ENCODE measurements at places on chromosomes 2 and 18.

DNA sequence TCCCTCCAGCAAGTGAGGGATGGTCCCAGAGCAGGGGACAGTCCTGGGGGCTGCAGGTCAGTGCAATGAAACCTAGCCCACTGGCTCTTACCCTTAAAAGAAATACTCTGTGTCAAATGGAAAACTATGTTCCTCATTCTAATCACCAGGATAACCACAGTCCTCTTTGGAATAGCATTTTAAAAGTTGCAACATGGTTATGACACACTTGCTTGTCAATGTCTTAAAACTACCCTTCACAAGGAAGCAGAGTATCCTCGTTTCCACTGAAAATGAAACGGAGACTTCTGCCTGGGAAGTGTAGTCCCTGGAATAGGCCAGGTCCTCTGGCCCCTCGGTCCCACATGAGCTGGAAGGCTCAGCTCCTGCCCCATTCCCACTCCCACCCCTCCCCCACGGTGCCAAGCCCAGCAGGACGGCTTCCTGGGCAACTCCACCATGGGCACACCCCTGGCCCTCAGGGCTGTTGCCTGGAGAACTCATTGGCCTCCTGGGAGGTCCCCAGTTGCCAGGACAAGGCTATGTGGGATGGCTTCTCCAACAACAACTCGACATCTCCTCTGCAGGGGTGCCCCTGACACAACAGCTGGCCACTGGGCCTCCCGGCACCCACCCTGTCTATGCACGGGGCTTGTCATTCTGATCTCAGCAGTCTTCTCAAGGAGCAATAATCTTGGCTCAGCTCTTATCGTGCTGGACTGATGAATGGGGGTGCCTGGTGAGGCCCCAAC lies 38.3 kb upstream of the ST3GAL5 start:
- DNase-seq = no peak

GRCh38 chr2:239132156-239132709 lies 268.6 kb downstream of the HDAC4 start:
- DNase-seq = no peak

GRCh38 chr2:105338020-105338385 lies 663 bp downstream of the C2orf49 start:
- DNase-seq = no peak

- DNase-seq = no peak
Observed at GRCh38 chr2:12607971-12608370, 108.8 kb upstream of the TRIB2 start.

GRCh38 chr2:171972329-171972982 lies 27.3 kb upstream of the METAP1D start:
- no peak for DNase-seq

DNA sequence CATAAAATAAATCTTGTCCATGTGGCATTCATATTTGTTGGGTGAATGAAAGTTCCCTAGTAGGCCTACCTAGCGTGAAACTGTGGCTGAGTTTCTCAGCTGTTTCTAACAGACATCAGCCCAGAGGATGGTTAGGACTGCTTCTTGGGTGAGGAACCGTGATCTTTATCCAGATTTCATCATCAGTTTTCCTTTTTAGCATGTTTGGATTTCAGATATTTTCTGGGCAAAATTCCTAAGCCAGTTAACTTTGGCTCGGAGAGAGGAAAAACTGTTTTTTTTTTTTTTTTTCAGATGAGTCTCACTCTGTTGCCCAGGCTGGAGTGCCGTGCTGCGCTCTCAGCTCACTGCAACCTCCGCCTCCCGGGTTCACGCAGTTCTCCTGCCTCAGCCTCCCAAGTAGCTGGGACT lies 53.5 kb downstream of the DGKD start:
- DNase-seq = no peak

- DNase-seq = no peak
Observed at GRCh38 chr2:66701251-66701650, 266.3 kb downstream of the MEIS1 start.

GRCh38 chr2:197247083-197247482 lies 63.5 kb downstream of the ANKRD44 start:
- DNase-seq = no peak

DNA sequence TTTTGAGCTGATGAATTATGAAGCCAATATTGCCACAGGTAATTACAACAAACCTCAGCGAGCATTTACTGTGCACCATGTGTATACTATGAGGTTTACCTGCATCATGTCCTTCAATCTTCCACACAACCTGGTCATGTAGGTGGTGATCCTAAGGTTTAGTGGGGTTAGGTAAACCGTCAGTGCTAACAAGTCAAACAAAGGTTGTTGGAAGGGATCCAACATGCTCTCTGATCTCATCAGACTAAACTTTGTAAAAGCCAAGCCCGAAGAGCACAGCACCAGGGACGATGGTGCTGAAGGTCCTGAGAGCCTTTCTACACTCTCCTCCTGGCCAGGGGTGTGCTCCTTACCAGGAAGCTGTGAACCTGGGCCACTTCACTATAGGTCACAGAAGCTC lies 29.4 kb downstream of the SH3YL1 start:
- no peak for DNase-seq

DNA sequence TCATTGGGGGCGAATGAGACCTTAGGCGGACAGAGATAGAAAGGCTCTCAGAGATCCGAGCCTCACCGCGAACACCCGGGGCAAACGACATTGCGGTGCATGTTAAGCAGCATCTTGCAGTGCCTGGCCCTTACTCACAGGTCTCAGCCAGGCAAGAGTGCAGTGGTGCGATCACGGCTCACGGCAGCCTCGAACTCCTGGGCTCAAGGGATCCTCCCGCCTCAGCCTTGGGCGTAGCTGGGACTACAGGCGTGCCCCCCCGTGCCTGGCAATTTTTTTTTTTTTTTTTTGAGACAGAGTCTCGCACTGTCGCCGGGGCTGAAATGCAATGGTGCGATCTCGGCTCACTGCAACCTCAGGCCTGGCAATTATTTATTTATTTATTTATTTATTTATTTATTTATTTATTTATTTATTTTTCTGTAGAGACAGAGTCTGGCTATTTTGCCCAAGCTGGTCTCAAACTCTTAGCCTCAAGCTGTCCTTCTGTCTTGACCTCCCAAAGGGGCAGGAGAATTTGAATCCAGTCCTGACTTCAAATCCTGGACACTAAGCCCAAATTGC lies 1.3 kb downstream of the LAMA3 start:
- no peak for DNase-seq

DNA sequence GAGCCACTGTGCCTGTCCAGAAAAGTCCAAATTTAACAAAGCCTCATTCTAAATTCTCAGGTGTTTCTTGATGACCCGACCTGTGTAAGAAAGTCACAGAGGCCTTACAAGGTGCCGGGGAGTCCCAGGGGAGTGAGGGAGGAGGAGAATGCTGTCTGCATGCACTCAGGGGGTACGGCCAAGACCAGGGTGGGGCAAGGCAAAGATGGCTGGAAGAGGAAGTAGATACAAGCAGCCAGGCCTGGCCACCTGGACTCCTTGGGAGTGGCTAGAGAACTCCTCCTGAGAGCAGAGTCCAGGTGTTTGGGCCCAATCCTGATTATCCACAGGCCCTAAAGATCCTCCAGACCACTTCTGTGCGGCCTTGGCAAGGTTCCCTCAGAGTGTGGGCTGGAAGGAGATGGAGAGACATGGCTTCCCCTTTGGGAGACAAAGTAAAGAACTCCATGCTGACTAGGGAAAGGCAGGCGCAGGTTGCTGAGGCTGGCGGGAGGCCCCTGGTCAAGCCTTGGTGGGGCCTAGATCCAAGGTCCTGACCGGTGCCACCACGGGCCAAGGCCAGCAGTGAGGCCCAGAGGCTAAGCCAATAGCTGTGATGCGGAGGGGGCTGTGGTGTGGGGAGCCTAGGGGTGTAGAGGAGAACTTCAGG lies 74.7 kb downstream of the COPS8 start:
- no peak for DNase-seq

GRCh38 chr18:3857544-3857943 lies 407.6 kb downstream of the TGIF1 start:
- DNase-seq = no peak

DNA sequence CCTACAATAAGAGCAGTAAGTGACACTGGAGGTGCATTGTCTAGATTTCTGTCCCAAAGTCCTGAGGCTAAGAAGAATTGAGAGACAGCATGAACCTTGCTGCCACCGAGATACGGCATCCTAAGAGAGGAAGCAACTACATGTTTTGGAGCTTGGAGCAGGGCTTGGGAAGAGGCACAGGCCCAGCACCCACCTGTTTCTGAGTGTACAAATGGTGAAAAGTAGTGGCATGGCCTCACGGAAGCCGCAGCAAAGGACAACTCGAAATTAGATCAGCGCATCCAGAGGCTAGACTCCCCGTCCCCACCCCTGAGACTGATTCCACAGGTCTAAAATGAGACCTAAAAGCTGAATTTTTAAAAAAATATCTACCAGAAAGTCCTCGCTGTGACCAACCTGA lies 127.5 kb downstream of the PTGR3 start:
- no peak for DNase-seq
